ENCODE measurements at places on chromosomes 5 and 9.
A peak's percentile ranks its signal among the peaks of the same experiment; 100 is the strongest.

- DNase-seq, result no peak
These were observed 108.8 kb upstream of the MVB12B start for GRCh38 chr9:126217797-126218196.

DNA sequence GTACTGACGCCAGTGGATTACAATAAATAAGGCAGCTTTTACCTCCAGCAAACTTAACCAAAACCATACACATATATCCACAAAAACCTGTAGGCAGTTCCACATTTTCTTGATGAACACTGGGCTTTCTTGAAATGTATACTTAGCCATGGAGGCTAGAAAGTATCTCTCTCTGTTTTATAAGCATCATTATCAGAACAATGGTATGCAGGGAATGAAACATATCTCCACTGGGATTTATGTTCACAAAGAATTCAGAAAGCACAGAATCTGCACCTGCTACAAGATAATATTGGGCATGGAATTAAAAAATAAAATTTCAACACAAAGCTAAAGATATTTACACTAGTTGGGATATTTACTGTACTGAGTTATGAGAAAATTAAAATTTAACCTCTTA, 126.1 kb upstream of the RASA1 start:
- no peak for DNase-seq

- DNase-seq, result no peak
These were observed 182.2 kb downstream of the MAPKAP1 start for GRCh38 chr9:125524583-125525355.

DNA sequence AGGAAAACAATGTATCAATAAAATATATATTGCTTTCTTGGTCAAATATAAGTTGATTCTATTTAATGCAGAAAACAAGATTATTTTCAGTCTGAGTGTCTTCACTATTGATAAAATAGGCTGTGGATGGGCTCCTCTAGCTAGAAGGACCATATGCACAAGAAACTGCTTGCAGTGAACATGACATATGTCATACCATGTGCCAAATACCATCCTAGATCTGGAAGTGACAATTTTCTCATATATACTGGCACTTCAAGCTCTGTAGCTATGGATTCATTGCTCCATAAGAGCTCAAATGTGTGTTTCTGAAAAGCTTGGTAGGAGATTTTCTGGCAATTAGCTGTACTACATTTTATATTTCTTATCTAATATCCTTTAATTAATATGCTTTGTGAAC, 95.6 kb upstream of the CDH6 start:
- DNase-seq, result no peak

- DNase-seq, result no peak
These were observed 29.5 kb downstream of the POU4F3 start for GRCh38 chr5:146368137-146368536.

GRCh38 chr9:113480612-113481011, 17.1 kb downstream of the RGS3 start:
- DNase-seq, result no peak

GRCh38 chr5:11524188-11524587, 380.1 kb downstream of the CTNND2 start:
- peak; percentile 90 for DNase-seq

DNA sequence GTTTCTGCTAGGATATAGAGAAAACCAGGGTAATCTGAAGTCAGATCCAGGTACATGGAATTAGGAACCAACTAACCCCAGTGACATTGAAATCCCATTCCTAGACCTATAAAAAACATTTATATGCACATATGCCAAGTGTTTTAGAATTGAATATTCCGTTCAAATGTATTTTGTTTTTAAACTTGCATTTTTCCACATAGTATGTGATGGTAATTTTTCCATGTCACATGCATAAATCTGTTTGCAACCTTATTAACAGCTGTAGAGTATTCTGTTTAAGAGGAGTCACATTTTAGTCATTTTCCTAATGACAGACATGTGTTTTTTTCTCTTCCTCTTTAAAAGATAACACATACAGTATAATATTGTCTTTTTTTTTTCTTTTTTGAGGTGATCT, 50.2 kb downstream of the FOCAD start:
- DNase-seq, result no peak

GRCh38 chr5:154295551-154295950, 105.0 kb downstream of the GALNT10 start:
- no peak for DNase-seq

DNA sequence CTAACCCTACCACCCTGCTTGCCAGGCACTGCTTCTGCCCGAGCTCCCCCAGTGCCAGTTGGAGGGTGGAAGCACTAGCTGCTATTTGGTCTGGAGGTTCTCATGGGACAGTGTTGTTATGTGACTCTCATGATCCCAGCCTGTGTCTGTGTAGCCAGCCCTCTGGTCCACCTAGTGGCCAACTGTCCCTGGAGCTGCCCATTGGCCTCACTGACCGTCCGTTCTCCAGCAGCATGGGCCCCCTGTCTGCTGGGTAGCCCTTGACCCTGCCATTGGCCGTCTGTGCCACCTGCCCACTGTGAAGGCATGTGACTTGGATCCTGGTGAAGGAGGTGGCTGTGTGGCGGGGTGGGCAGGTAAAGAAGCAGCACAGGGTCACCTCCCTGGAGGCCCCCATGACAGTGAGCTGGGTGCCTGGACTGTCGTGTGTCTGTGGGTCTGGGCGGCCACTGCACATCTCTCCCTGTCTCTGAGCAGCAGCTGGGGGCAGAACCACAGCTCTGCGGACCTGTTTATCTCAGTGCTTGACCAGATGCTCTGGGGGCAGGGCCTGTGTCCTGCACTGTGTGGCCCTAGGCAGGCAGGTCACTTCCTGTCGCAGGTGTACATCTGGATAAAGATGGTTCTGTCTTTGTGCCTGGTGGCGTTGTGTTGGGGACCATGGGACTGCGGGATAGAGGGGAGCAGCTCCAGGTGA, 11.4 kb downstream of the PHF2 start:
- DNase-seq, result no peak

- no peak for DNase-seq
These were observed 105.0 kb downstream of the GIN1 start for GRCh38 chr5:103014983-103015382.

- DNase-seq, result no peak
These were observed 6.4 kb upstream of the CCL28 start for GRCh38 chr5:43418561-43418960.

DNA sequence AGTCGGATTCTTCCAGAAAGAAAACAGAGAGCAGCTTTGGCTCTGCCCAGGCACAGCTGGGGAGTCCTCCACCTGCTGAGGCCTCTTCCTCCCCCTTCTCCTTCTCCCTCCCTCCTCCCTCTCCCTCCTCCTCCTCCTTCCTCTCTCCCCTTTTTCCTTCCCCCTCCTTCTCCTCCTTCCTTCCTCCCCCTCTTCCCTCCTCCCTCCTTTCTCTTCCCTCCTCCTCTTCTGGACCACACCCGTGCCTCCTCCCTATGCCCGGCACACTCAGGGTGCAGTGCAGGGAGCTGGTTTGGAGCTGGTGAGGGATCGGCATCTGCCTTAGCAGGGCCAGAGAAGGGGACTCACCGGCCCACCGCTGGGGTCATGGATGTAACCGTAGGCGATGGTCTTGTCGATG, 30.2 kb downstream of the DBH start:
- DNase-seq, result no peak

DNA sequence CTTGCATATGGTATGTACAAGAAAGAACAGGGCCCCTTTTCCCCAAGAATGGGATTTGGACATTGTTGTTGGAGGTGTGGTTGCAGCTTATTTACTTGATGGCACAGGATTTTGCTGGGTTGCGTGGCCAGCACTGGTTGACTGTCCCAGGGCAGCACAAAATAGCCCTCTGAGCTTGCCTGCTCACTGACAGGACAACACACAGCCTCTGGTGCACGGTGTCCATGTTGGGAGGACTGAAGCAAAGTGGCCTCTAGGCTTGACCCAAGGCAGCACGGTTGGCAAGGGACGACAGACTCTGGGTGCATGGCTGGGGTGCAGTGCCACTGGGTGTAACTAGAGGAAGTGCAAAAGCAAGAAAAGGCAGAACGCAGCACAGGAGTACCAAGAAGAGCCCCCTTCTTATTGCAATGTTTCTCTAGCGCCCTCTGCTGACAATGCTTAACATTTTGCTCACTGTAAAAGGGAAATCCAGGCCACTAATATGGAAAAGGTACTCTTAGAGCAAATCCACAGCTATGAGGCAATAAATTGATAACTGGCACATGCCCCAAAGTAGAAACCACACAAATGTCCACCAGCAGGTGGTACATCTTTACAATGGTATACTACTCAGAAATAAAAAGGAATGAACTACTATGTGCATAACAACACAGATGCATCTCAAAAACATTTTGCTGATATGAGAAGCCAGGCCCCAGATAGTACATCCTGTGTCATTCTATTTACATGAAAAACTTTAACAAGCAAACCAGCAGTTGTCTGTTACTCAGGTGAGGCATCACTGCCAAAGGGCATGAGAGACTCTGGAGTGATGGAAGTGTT, 47.4 kb upstream of the BARX1 start:
- DNase-seq, result no peak

DNA sequence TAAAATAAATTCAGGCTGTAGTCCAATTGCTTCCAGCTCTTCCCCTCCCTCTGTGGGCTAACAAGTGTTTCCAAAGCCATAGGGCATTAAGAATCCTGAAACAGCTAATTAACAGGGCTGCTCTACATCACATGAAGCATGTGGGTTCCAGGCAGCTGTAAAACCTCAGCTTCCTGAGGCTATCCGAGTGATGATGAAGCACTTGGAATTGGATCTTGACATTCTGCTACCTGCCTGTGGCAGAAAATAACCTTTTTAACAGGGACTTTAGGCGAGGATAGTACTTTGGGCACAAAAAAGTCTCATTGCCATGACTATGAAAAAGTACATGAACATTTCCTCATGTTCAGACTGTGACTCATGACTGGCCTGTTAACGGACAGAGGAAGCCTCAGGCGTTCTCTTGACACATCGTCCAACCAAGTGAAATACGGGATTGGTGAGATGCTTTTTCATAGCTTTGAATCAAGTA, 107.2 kb downstream of the PDE4D start:
- no peak for DNase-seq
